ENCODE measurements at places on chromosomes 12 and 14. TPM values are rescaled to one million over a fixed set of nuclear protein-coding genes. Genes with fewer than 3 reads are reported as not detected.

- H3K27ac ChIP-seq, result no peak overlapping the region
- H3K4me3 ChIP-seq, result no peak overlapping the region
- peaks cover 6% of the 10 kb centered on the region for H3K4me1 ChIP-seq
Observed at GRCh38 chr12:109840305-109841074, 7.3 kb upstream of the TRPV4 start.

DNA sequence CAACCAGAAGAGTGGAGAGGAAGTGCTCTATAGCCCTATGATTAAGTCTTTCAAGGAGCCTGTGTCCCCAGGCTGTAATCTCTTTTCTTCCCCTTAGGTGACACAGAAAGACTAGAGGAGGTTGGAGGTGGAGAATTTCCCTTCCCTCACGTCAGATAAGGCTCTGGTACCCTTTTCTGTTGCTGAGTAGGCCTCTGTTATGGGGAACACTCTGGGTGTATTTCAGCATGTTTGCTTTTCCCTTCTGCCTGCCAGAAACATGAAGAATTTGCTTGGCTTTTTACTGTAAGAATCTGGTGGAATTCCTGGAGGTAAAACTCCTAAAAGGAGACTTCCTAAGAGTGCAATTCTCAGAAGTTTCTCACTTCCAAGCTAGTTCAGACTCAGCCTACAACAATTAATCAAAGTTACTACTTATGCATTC, 58.3 kb downstream of the SIX1 start:
- no peak overlapping the region for H3K4me3 ChIP-seq
- no peak for DNase-seq
- H3K27me3 ChIP-seq, result peaks cover 17% of the 10 kb centered on the region
- no peaks in the 10 kb centered on the region for H3K4me1 ChIP-seq

Gene OTX2
- total RNA-seq, result not detected

- no peak overlapping the region for H3K4me3 ChIP-seq
- DNase-seq, result peak; percentile 21
- H3K27ac ChIP-seq, result no peak overlapping the region
- peaks cover 13% of the 10 kb centered on the region for H3K27me3 ChIP-seq
- H3K4me1 ChIP-seq, result peaks cover 15% of the 10 kb centered on the region
- H3K36me3 ChIP-seq, result no peaks in the 10 kb centered on the region
Observed at GRCh38 chr14:75223664-75224154, 47.3 kb upstream of the TMED10 start.

GRCh38 chr12:5509557-5509956, 77.6 kb downstream of the NTF3 start:
- no peak for DNase-seq
- H3K36me3 ChIP-seq, result no peaks in the 10 kb centered on the region
- no peak overlapping the region for H3K4me3 ChIP-seq
- no peak overlapping the region for H3K27ac ChIP-seq

DNA sequence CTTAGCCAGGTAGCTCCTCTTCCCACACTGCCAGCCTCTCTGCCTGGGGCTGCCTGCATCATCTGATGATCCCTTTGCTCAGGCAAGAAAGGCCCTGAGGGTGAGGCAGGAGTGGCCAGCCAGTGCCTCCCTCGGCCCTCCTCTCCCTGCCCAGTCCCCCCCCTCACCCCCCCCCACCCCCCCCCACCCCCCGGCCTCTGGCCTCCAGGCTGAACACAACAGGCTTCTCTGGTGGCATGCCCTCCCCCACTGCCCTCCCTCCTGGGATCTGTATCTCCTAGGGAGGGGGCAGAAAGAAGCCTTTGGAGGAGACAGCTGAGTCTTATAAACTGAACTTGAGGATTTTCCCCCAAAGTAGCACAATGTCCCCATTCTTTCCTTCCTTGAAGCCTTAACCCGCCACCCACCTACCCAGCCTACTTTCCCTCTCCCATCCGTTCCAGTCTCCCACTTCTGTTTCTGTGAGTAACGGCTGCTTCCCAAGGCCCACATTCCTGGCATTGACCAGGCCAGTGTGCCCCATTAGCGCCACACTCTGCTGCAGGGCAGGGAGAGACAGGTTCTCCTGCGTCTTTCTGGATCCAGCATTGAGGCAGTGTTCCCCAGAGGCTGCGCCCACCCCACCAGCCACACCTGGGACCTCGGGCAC, 82.1 kb downstream of the B4GALNT3 start:
- no peak overlapping the region for H3K4me3 ChIP-seq
- DNase-seq, result no peak
- H3K27ac ChIP-seq, result no peak overlapping the region
- peaks cover 16% of the 10 kb centered on the region for H3K4me1 ChIP-seq

Gene TOMM20L
- not detected for total RNA-seq

Gene BCAT1
- total RNA-seq, result 22.8 TPM

- H3K4me3 ChIP-seq, result peak overlapping the region; percentile 76
- no peaks in the 10 kb centered on the region for H3K36me3 ChIP-seq
- H3K4me1 ChIP-seq, result peaks cover 23% of the 10 kb centered on the region
- no peak for DNase-seq
Observed at GRCh38 chr14:75258079-75258802, 20.4 kb upstream of the FOS start.

DNA sequence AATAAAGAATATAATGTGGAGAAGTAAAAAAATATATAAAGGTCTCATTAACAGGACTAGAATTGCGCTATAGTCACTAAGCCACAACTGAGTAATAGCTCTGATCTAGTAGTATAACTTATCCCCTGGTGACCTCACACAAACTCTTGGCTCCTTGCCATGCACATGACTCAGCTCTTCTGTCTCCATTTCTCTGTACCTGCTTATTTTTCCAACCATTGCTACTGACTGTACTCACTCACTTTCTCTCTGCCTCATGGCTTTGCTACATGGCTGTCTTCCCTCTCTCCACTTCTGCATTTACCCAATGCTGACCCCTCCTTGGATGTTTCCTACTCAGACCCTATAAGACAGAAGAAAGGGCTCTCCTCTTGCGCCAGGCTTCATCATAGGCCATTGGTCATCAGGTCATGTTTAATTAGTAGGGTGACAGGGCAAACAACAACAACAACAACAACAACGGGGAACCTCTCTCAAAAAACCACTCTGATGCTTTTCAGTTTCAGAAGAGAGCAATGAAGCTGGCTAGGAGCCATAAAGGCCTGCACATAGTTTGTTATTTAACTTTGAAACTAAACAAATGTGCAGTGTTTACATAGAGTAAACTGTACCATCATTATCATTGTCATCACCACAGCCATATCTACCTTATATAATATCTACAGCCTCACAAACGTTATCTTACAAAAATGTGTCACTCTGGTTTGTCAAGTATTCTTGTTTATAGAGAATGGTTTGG, 25.6 kb upstream of the KRAS start:
- H3K4me1 ChIP-seq, result peaks cover 15% of the 10 kb centered on the region
- no peaks in the 10 kb centered on the region for H3K36me3 ChIP-seq
- no peaks in the 10 kb centered on the region for H3K27me3 ChIP-seq
- peak; percentile 33 for DNase-seq
- no peak overlapping the region for H3K4me3 ChIP-seq

DNA sequence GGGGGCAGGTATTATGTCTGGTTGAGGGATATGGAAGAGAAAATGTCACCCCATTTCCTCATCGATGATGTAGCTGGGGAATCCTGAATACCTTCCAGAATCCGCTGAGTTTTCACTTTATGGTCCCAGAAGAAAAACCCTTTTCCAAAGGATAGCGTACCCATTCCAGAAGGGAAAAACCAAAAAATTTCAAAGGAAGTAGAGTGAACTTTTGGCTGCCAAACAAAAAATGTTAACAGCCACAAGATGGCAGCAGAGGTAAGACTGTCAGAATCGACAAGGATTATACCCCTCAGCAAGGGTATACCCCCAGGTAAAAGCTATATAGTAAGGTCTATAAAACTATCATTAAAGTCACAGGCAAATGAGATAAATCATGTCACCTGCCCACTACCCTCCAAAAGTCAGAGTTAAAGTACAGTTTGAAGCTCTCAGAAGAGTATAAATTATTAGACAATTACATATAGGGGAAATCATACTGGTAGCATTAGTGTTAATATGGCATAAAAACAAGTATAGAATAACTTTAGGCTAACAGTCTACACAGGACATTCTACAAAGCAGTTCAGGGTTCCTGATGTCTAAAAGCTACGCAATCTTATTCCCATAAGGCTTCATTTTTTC, 18.0 kb downstream of the ACIN1 start:
- H3K27ac ChIP-seq, result no peak overlapping the region
- DNase-seq, result no peak
- peaks cover 8% of the 10 kb centered on the region for H3K4me1 ChIP-seq
- no peak overlapping the region for H3K4me3 ChIP-seq
- H3K36me3 ChIP-seq, result peaks cover 79% of the 10 kb centered on the region
- no peaks in the 10 kb centered on the region for H3K27me3 ChIP-seq

Gene GLT1D1
- not detected for total RNA-seq

DNA sequence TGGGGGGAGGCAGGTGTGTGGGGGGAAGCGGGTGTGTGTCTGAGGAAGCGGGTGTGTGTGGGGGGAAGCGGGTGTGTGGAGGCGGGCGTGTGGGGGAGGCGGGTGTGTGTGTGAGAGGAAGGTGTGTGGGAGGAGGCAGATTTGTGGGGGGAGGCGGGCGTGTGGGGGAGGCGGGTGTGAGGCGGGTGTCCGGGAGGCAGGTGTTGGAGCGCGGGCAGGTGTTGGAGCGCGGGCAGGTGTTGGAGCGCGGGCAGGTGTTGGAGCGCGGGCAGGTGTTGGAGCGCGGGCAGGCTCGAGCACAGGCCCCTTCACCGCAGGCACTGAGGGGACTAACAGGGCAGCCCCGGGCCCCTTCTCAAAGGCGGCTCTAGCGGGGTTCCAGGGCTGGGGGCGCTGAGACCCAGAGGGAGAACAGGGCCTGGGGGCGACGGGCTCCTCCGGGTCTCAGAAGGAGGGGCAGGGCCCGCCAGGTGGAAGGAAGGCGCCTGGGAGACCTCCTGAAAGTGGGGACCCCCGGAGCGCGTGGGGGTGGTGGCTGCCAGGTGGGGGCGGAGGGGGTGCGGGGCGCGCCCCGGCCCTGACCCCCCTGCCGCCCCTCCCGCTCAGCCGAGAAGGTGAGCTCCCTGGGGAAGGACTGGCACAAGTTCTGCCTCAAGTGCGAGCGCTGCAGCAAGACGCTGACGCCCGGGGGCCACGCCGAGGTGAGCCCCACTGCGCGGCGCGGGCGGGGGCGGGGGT, 3.2 kb downstream of the CRIP2 start:
- peaks cover 5% of the 10 kb centered on the region for H3K36me3 ChIP-seq
- H3K4me1 ChIP-seq, result peaks cover 38% of the 10 kb centered on the region
- DNase-seq, result no peak
- peaks cover 34% of the 10 kb centered on the region for H3K27me3 ChIP-seq
- H3K4me3 ChIP-seq, result no peak overlapping the region
